ENCODE measurements at places on chromosomes 12 and 14.

DNA sequence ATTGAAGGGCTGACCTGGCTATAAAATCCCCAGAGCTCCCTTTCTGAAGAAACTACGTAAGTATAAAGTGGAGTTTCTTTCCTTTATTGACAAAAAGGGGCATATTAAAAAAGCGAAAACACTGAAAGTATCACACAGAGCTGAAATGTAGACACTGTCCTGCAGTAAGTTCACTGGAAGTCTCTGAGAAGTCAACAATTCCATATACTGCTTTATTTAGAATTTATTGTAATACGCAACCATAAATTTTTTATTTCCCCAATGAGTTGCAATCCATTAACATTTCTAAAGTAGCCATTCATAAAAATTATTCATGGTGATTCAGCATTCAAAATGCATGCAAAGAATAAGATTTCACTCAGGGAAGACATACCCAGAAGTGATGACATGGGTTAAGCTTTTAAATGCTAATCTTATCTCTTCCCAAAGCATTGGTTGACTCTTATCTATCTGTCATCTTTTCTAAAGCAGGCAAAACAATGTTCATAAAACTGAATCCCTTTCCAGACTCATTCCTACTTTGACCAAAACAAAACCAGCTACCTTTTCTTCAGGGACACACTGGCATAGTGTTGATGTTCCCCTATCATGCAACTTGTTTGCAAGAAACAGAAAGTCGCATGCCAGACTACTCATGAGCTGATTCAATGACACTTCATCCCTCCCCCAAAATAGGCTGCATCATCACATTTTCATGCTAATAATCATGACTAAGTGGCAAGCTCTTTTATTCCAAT is 17.3 kb downstream of the KITLG start:
- no peak for DNase-seq

DNA sequence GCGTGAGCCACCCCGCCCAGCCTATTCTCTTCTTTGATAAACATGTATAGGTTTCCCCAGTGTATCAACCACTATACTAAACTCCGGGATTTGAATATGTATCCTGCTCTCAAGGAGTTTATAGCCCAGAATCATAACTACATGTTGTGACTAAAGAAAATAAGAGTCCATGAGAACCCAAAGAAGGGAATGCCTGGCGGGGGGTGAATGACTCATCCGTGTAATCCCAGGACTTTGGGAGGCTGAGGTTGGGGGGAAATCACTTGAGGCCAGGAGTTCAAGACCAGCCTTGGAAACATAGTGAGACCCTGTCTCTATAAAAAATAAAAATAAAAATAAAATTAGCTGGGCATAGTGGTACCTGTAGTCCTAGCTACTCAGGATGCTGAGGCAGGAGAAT is 57.2 kb downstream of the SIX6 start:
- no peak for DNase-seq

DNA sequence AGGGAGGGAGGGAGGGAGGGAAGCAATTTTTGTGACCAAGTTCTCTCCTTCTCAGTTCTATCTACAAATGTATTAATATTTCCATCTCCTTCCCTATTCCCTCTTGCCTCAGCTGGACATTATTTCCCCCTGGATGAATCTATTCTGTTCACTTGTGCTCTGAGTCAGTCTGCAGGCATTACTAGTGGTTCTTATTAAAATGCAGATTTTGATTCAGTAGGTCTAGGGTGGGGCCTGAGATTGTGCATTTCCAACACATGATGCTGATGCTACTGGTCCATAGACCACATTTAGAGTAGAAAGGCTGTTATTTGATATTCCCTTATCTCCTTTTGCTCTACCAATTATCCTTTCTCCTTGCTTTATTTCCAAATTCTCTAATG is 40.1 kb upstream of the YAF2 start:
- no peak for DNase-seq

DNA sequence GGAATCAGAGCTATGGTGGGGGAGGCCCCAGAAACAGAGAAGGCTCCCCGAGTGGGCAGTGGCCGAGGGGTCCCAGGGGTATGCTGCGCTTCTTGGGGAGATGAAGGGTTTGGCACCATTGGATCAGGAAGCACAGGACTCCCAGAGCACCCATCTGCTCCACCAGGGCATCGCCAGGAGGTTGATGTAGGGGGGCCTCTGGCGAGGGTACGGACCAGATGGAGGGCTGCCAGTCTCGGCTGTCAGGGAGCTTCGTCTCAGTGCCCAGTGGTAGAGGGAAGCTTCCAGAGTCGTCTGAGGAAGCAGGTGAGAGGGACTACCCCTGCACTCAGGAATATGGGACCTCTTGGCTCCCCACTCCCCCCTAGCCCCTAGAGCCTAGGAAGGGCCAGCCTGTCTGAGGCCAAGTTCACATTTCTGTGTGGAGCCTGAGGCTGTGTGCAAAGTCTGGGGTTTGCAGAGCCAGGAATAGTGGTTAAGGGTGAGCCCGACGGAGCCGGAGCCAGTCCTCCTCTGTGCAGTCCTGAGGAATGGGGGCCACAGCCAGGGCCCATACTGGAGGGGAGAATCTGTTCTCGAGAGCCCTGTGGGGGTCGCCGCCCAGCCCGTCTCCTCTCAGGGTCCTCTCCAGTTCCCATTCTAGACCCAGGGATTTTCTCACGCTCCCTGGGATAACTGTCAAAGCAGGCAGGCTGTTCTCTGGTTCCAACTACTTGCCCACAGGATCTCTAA is 10.2 kb downstream of the SLC48A1 start:
- DNase-seq, result no peak

GRCh38 chr12:777550-778047 is 25.2 kb downstream of the WNK1 start:
- no peak for DNase-seq

GRCh38 chr12:88163371-88163770 is 21.3 kb downstream of the TMTC3 start:
- no peak for DNase-seq

- DNase-seq, result no peak
Measured at GRCh38 chr12:98062464-98063245, 452.7 kb upstream of the TMPO start.

DNA sequence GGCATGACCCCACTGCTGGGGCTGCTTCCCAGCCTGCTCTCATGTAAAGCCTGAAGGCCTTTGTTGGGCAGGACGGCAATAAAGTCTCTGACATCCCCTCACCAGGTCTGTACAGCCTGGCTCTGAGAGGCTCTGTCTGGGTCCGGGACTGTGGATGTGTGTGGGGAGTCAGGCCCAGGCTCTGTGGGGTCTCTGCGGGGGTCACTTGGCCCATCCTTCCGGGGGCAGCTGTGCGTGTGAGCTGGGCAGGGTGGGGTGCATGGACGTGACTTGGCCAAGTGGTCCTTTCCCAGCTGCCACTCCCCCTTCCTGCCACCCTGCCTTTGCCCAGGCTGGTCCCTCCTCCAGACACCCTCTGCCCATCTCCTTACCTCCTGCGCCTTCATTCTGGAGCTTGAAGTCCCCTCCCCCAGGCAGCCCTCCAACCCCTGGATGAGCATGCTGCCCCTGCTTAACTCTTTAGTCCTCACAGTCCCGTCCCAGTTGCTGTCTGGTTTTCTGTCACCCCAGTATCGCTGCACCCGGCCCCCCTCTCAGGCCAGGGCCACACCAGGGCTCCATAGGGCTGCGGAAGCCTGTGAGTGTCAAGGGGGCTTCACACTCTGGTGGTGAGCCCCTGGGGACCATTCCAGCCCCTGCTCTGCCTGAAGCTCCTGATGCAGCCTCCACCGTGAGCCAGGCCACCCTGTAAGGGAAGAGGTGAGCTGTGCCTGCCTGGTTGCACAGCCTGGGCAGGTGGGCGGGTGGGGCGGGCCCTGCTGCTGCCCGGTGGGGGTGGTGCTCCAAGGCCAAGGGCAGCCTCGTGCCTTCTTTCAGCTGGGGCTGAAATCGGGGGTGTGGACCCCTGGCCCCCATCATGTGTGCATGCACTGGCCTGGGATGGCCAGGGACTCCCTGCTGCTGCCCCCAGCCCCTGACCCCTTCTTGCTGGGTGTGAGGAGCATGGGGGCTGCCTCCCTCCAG is 25.5 kb upstream of the KIF26A start:
- DNase-seq, result no peak
